ENCODE measurements at places on chromosomes 12 and 14. TPM values are rescaled to one million over a fixed set of nuclear protein-coding genes. Genes with fewer than 3 reads are reported as not detected.

DNA sequence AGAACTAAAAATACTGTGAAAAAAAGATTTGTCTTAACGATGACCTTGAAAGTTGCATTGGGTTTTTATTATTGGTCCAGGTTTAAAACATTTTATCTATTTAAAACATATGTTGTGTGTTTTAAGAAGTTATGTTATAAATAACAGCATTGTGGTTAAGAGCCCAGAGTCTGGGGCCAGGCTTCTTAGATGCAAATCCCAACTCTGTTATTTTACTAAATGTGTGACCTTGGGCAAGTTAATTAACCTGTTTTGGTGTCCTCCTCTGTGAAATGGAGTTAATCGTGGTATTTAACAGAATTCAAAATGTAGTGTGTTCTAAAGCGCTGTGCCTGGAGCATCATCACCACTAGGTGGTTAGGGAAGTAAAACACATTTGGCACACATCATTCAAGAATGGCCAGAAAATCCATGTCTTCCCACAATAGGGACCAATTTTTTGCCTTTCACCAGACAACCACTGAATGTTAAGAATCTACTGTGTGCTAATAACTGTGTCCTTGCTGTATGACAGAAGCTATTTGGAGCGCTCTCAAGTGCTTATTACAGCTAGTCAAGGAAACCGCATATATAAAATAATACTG is 133.3 kb downstream of the MON2 start:
- H3K4me3 ChIP-seq: no peak overlapping the region
- H3K27ac ChIP-seq: peak overlapping the region; percentile 54
- no peaks in the 10 kb centered on the region for H3K27me3 ChIP-seq
- DNase-seq: no peak
- peaks cover 3% of the 10 kb centered on the region for H3K36me3 ChIP-seq

The TMEM260 gene
- 15.0 TPM for total RNA-seq

DNA sequence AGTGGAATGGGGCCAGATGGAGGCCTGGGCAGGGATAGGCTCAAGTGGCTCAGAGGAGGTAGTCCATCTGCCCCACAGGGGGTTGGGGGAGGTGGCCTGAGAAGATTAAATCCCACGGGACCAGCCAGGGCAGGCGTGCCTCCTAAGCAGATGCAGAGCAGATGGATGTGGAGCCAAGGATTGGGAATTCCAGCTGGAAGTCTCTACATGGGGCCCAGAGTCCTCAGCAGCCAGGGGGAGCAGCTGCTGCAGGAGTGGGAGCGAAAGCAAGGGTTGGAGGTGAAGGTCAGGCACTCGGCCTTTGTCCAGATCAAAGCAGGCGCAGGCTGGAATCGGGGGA is 42.4 kb upstream of the VRK1 start:
- H3K27me3 ChIP-seq: peaks cover 23% of the 10 kb centered on the region
- no peak overlapping the region for H3K27ac ChIP-seq
- DNase-seq: no peak
- H3K4me1 ChIP-seq: no peaks in the 10 kb centered on the region

The MMP17 gene
- not detected for total RNA-seq

GRCh38 chr12:124759841-124760503 is 103.7 kb downstream of the SCARB1 start:
- H3K27me3 ChIP-seq: peaks cover 30% of the 10 kb centered on the region
- peaks cover 15% of the 10 kb centered on the region for H3K36me3 ChIP-seq
- H3K4me3 ChIP-seq: no peak overlapping the region
- H3K27ac ChIP-seq: no peak overlapping the region

GRCh38 chr14:101986953-101987352 is 22.6 kb downstream of the DYNC1H1 start:
- H3K27ac ChIP-seq: no peak overlapping the region
- peaks cover 13% of the 10 kb centered on the region for H3K4me1 ChIP-seq
- peaks cover 12% of the 10 kb centered on the region for H3K36me3 ChIP-seq
- H3K4me3 ChIP-seq: no peak overlapping the region
- no peaks in the 10 kb centered on the region for H3K27me3 ChIP-seq

DNA sequence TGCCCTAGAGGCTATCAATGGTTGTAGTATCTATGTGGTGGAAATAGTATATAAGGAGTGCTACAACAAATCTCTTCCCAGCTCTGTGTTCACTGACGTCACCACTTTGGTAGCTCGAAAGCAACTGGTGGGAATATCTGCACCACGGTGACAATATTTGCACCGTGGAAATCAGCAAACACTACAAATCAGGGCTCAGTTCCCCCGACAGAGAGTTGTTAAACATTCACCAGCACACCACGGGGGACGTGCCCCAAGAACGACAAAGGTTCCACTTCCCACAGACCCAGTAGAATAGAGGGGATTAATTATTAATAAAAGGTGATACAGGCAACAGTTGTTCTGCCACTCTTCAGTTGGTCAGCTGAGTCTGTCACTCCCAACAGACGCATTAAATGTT is 98.4 kb downstream of the CCDC60 start:
- no peaks in the 10 kb centered on the region for H3K4me1 ChIP-seq
- no peaks in the 10 kb centered on the region for H3K36me3 ChIP-seq
- DNase-seq: no peak
- H3K4me3 ChIP-seq: no peak overlapping the region
- H3K27me3 ChIP-seq: no peaks in the 10 kb centered on the region

DNA sequence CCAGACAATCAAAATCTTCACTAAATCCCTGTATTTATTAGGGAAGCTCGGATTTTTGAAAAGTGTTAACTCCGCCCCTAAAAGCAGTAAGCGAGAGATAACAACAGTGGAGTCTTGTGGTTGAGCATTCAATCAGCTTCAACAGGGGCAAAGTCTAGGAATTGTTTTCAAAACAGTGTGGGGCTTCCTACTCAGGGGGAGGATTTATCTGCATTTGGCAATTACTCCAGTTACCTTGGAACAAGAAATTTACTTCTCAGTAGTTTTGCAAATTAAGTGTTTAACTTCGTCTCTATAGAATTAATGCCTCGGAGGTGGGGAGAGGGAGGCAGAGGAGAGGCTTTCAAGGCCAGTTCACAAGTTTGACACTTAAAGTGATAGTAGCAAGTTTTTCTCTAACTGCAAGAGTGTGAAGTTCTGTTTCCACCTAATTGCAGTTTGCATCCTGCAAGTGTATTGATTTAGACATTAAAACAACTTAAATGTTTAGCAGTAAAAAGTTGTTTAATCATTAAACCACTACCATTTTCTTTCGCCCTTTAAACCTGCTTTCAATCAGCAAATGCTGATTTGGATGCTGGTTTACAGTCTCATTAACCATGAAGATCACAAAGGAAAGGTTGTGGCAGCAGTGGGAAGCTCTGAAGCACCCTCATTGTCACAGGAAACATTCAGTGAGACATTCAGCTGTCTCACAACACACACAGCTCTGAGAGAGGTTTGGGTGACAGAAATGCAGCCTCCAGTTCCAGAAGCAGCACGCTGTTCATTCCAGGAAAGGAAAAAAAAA is 102.0 kb downstream of the HMGA2 start:
- H3K4me3 ChIP-seq: no peak overlapping the region
- H3K36me3 ChIP-seq: no peaks in the 10 kb centered on the region
- no peak for DNase-seq
- H3K4me1 ChIP-seq: no peaks in the 10 kb centered on the region

The PTCSC3 gene
- not detected for total RNA-seq

DNA sequence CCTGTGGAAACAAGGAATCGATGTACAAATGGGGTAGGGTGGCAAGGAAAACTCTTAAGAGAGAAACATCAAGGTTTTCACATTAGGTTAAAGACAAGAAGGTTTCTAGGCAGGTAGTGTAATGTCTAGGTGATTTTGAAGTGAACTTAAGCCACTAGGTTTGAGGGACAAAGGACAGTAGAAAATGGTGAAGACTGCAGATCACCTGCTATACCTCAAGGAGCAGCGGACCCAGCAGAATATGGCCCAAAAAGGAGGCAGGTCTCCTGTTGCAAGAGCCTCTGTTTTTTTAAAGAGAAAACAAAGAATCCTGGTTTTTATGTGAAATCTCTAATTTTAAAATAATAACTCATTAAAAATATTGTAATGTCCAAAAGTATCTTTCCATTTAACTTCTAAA is 178.1 kb downstream of the ACSS3 start:
- H3K4me3 ChIP-seq: no peak overlapping the region
- no peaks in the 10 kb centered on the region for H3K27me3 ChIP-seq
- H3K36me3 ChIP-seq: no peaks in the 10 kb centered on the region

DNA sequence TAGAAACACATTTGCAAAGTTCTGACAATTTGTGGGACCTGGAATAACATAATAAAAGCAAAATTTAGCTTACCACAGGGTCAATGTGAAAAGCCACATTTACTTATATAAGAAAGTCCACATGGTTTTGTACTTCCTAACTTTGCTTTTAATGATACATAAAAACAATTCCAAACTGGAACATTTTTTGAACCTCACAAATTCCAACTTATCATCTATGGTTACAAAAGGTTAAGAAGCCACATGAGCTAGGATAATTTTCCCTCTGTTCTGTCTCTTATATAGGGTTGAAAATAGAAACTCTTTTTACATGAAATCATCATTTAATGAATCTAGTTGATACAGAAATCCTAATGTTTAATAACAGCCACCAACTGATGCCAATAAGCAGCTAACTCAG is 8.9 kb upstream of the RERG start:
- H3K4me1 ChIP-seq: no peaks in the 10 kb centered on the region
- no peak overlapping the region for H3K27ac ChIP-seq
- no peak overlapping the region for H3K4me3 ChIP-seq
- no peak for DNase-seq

DNA sequence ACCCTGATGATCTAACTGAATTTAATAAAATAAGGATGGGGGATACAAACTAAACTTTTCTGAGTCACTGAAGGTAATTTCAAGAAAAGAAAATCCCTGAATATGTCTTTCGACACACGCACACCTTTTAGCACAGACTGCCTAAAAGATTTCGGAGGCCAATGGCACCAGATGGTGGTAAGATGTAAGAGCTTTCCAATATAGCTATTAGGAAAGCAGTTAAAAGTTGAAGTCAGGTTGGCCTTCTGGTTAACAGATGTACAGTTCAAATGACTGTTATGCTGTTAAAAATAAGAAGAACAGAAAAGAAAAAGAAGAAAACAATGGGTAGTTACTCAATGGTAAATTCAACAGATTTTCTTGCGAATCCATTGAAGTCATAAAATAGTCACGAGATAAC is 80.7 kb upstream of the KRR1 start:
- no peak overlapping the region for H3K4me3 ChIP-seq
- no peak for DNase-seq
- no peak overlapping the region for H3K27ac ChIP-seq
- peaks cover 4% of the 10 kb centered on the region for H3K4me1 ChIP-seq
- peaks cover 70% of the 10 kb centered on the region for H3K27me3 ChIP-seq

DNA sequence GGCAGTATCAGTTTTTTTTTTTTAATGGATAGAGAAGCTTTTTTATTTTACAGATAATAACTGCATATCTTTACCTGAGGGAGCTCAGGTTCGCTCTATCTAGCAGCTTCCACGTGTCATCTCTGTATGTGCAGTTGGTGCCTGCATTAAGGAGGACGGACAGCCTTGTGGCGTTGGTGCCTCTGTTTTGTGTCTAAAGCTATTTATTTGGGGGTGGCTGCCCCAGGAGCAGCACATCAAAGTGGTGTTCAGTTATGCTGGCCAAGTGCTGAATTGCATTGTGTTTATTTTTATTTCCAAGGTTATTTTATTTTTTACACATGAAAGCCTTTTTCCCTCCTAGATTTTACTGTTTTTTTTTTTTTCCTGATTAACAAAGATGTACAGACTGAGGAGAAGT is 59.7 kb downstream of the RASSF3 start:
- H3K4me3 ChIP-seq: peak overlapping the region; percentile 95
- no peaks in the 10 kb centered on the region for H3K36me3 ChIP-seq
- peak overlapping the region; percentile 96 for H3K27ac ChIP-seq
- peaks cover 97% of the 10 kb centered on the region for H3K4me1 ChIP-seq
- DNase-seq: no peak
- no peaks in the 10 kb centered on the region for H3K27me3 ChIP-seq
